ENCODE measurements at places on chromosomes 6 and 20.

GRCh38 chr6:54601600-54602300 is 244.8 kb upstream of the FAM83B start:
- DNase-seq = no peak

GRCh38 chr6:167946604-167947003 is 50.9 kb upstream of the KIF25 start:
- no peak for DNase-seq

- no peak for DNase-seq
Measured at GRCh38 chr6:136212608-136213007, 37.5 kb downstream of the MTFR2 start.

DNA sequence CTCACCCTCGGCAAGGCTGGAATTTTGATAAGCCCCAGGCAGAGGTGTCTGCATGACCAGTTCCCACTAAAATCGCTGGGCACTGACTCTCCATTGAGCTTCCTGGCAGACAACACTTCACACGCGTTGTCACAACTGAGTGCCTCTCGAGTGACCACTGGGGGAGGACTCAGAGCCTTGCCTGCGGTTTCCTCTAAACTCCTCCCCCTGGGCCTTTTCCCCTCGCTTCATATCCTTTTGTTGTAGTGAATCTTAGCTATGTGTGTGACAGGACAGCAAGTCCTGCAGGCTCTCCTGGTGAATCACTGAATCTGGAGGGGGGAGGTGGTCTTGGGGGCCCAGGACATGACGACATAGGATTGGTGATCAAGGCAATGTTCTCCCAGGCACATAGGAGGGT is 670.8 kb downstream of the PRKN start:
- DNase-seq = no peak

DNA sequence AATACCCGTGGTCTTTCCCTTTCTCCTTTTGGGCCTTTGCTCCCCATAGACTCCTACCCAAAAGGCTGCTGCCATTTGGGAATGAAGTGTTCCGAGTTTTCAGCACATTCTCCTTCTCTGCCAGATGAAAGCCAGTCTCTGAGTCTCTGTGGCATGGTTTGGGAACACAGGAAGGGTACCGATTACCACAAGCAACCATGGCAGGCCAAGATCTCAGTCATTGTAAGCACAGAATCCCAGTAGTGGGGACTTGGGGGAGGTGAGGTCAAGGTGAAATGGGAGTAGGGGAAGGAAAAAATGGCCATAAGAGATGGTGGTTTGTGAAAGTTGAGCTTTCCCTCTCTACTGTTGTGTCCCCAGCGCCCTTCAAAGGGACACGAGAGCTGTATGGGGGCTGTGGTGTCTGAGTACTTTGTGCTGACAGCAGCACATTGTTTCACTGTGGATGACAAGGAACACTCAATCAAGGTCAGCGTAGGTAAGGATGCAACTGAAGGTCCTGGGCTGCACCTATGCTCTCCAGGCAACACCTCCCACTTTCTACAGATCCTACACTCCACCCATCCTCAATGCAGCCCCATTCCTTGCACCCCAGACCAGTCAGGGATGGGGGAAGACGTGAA is 4.1 kb downstream of the CFB start:
- no peak for DNase-seq

- no peak for DNase-seq
Measured at GRCh38 chr20:768426-768978, at the start of gene SLC52A3. Gene SLC52A3 (minus strand): TSS chr20:768500. CDS start chr20:765774, 2,726 bp downstream.

- DNase-seq = no peak
Measured at GRCh38 chr6:45387236-45387635, 9.5 kb upstream of the SUPT3H start.

DNA sequence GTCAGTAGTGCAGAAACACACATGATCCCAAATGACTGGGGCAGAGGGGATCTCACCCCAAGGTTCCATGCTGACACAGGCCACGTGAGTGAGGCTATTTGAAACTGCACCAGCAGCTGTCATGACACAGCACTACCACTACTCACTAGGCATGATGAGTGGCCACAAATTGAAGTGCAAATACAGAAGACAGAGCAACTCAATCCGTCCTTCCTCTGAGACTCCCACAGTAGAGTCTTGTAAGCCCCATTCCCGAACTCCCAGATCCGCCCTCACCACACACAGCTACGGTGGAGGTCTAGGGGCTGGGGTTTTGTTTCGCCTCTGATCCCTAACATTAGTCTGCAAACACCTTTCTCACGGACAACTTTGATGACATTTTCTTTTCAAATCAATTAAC is 113.3 kb upstream of the NUP153 start:
- no peak for DNase-seq

DNA sequence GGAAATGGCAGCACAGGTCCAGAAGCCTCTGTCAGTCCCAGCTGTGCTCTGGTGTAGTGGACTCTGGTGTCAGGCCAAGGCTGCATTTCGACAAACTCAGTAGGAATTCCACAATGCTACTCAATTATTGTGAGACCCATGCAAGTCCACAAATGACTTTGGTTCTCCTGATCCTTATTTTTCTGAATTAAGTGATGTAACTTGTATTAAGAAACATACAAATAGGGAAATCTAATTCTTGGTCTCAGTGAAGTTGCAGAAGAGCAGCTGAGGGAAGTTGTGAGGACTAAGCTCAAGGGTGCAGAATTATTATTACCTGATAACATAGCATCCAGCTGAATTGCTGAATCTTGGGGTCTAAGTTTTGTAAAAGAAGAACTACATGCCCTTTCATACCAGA is 116.8 kb downstream of the MAFB start:
- DNase-seq = no peak

DNA sequence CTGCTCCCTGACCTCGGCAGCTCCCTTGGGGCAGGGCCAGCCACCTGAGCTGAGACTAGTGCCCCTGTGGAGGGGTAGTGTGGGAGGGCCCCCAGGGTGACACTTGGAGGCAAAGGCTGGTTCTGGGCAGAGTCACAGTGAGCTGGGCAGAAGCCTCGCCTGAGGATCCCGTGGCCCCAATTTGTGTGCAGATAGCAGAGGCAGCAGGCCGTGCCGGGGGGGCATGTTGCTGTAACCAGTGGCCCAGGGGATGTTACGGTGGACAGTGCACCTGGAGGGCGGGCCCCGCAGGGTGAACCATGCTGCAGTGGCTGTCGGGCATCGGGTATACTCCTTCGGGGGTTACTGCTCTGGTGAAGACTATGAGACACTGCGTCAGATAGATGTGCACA is 2.9 kb downstream of the KLHDC3 start:
- DNase-seq = no peak

DNA sequence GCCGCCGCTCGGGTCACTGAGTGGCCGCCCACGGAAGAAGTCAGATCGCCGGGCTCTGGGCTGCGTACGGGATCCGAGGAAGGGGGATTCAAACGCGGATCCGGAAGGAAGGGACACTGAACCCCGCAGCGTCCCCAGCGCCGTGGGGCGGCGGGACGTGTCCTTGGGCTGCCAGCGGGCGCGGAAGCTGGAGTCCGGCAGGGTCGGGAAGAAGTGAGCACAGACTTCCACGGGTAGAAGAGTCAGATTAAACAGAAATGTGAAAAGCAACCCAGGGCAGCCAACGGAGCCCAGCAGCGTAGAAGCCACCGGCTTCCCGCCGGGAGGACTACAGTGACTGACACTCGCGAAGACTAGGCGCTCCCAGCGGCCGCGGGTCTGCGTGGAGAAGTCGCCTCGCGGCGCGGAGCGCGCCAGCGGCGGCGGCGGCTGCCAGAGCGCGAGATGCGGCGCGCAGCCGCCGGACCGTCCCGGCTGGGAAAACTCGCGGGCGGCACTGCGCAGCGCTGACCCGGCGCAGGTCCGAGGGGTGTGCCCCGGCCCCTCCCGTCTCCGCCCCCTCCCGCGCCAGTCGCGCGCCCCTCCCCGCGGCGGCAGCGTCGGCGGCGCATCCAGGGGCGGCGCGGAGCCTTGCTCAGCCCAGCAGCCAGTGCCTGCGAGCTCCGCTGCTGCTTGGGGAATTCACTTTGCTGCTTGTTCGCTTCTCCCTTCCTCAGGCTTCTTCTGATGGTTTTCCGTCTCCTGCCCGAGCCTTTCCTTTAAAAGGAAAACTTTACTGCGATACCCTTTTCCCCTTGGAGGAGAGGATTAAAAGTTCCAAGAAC is at the start of gene SAMD5:
SAMD5 (plus strand) TSS at position 649 of the 824 bp plus-strand sequence. CDS start 239 bp downstream, outside the sequence.
- no peak for DNase-seq

DNA sequence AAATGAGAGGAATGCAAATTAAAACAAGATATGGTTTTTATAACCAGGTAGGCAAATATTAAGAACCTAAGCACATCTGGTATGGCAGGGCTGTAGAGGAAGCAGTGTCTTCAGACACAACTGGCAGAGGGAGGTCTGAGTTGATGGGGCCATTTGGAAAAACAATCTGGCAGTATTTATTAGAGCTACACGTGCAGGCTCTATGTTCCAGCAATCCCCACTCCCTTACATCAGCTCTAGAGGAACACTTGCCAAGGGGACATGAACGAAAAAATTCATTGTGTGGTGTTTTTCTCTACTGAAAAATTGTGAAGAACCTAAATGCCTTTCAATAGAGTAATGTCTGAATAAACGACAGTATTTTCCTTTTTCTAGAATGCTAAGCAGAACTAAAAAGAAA is 111.6 kb upstream of the EDN1 start:
- no peak for DNase-seq

DNA sequence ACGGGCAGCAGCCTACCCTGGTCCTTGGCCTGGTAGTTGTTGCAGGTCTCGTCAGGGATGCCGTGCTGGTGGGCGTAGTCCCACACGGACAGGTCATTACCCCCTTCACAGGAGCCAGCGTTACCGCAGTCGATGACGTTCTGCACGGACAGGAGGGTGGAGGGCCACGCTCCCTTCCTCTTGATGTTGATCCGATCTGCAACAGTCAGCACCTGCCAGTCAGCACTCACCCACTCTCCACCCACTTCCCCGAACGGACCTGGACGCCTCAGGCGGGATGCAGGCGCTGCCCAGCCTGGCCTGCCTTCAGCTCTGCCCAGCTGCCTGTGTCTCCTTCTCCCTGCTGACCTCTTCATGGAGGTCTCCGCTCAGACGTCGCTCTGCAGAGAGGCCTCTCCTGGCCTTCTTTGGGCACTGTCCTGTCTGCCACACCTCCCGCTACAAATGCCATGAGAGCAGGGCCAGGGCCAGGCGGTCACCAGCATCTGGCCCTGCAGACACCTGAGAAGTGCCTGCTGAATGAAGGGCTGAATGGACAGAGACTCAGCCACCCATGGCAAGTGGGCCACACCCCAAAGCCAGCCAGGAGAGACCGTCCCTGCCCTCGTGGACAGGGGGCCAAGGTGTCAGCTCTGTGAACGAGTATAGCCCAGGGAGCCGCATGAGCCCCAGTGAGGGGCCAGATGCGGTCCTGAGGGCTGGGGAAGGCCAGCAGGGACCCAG is 5.4 kb downstream of the CTSZ start:
- no peak for DNase-seq

GRCh38 chr6:70371454-70372105 is 41.7 kb upstream of the FAM135A start:
- DNase-seq = no peak

DNA sequence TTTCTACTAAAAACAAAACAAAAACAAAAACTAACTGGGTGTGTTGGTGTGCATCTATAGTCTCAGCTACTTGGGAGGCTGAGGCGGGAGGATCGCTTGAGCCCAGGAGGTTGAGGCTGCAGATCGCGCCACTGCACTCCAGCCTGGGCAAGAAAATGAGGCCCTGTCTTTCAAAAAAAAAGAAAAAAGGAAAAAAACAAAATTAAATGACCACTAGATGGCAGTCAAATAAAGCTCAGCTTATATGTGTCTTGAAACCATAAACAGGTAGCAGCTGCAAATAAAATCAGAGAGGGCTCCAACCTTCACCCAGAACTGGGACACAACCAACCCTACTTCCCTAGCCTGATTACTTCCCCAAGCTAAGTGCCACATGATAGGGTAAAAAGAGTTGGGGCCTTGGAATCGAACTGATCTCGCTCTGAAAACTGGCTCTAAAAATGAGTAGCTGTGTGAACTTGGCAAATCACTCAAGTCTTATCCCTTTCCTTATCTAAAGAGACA is 67.1 kb upstream of the ADGRF4 start:
- DNase-seq = no peak

DNA sequence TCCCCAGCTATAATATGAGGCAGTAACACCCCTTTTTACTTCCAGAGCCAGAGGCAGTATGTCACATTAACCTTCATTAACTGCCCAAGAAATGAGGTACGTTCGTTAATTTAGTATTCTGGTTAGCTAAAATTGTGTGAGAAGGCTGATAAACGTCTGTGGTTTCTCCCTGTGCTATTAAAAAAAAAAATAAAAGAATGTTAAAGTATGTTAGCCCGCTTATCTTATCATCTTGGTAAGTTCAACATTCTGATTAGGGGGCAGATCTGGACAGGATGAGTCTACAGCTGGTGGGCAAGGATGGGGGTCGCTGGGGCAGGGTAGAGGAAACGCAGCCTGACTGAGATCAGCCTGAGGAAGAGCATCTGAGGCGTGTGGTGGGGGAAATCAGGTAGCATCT is 154.0 kb downstream of the PRL start:
- no peak for DNase-seq

GRCh38 chr20:49179368-49180277 is 8.5 kb downstream of the STAU1 start:
- DNase-seq = no peak

- DNase-seq = no peak
Measured at GRCh38 chr6:30885999-30886896, 1.9 kb downstream of the DDR1 start.

DNA sequence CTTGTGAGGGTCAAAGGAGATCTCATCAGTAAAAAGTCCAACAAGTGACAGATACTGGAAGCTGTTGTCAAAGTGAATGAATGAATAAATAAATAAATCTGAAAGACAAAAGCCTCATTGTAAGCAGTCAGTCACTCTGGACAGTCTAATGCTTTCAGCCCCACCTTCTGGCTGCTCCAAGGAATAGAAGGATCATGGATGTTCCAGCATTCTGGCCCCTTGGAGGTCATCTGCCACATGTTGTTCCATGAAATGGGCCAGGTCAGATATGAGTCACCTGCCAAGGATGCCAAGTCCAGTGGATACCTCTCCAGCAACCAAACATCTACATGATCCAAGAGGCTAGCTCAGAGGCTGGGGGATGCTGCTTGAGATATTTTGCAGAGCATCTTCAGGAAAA is 185.6 kb downstream of the BMP7 start:
- DNase-seq = no peak

GRCh38 chr6:26382121-26382520 is 787 bp upstream of the BTN2A2 start:
- DNase-seq = no peak

DNA sequence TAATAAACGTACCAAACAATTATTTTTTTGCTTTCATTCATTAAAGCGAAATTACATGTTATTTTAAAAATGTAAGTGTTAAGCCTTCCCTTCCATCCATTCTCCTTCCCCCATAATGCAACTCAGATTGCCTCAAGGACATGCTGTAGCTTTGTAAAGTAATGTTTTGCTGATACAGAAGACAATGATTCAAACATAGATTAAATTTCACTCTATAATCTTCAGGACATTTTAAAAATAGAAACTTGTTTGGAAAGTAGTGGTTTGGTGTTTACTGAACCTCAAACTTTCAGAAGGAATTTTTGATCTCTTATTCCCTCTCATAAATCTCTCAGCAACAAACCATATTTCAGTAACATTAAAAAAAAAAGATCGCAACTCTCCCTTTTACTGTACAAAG is 350.9 kb upstream of the HSF2 start:
- DNase-seq = no peak
